ENCODE measurements at places on chromosomes 6 and 20.

DNA sequence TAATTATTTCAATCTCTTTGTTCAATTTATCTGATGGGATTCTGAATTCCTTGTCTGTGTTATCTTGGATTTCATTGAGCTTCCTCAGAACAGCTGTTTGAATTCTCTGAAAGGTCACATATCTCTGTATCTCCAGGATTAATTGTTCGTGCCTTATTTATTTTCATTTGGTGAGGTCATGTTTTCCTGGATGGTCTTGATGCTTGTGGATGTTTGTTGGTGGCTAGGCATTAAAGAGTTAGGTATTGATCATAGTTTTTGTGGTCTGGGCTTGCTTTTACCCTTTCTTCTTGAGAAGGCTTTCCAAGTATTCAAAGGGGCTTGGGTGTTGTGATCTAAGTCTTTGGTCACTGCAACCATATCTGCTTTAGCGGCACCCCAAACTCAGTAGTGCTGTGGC, 39.4 kb upstream of the SCP2D1 start:
- no peak for DNase-seq

DNA sequence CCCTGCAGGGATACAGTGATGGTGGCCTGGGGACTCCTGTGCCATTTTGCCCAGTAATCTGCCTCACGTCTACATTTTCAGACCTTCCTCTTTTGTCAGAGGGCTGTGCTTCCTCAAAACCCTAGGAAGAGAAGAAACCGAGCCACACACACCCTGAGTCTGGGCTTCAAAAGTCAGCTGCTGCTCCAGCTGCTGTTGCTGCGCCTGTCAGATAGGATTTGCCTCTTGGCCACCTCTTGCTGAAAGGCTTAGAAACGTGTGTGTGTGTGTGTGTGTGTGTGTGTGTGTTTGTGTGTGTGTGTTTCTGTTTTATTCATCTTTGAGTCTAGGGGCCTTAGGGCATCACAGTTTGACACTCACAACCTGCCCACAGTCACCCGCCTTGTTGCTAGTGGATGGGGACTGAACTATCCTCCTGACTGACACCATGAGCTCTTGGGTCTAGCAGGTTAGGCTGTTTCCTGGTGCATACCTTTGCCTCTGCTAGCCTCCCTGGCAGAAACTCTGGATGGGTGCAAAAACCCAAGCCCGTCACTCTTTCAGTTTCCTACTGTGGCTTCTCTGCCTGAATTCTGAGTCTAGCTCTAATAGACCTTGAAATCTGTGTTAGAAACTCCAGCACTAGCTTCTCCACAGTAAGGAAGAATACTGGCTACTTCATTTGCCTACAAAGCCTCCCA, 94.9 kb upstream of the CEP85L start:
- no peak for DNase-seq

GRCh38 chr6:134253681-134254080, 64.2 kb downstream of the SGK1 start:
- DNase-seq, result no peak

DNA sequence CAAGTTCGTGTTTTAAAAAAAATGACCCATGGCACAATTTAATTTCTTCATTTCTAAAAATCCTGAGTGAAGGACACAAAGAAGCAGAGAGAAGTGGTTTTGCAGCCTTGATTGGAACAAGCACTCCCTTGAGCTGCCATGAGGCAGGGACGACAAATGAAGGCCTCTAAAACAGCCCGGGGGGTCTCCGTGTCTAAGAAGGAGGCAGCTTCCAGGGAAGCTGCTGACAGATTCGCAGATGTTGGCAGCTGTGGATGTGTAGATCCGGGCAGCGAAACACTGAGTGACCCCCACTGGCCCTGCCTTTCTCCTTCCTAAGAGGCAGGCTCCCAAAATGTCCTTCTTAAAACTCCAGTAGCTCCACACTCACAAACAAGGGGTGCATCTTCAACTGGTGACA, 9.6 kb upstream of the LBP start:
- DNase-seq, result no peak

GRCh38 chr6:74551896-74552295, 654.0 kb downstream of the COL12A1 start:
- DNase-seq, result no peak

- DNase-seq, result no peak
Observed at GRCh38 chr6:76772951-76773350, 690.3 kb downstream of the HTR1B start.

GRCh38 chr6:125886914-125887313, 69.7 kb upstream of the HINT3 start:
- DNase-seq, result no peak

GRCh38 chr20:5910186-5910585, 40.1 kb downstream of the TRMT6 start:
- DNase-seq, result no peak

DNA sequence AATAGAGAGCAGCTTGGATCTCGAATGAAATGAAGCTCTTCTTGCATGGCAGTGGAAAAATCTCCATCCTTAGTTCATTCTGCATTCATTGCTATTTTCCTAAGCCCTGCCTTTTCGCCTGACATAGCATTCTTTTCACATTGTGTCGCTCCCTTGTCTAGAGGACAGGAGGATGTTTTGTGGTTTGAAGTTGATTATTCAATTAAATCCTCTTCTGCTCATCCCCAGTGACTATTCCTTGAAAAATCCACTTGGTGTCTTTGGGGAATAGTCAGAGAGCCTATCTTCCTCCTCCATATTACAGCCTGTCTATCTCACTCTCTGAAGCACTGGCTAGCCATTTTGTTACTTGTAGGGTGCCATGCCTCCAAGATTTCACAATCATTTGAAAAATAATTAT, 161.2 kb downstream of the KLHL32 start:
- no peak for DNase-seq

DNA sequence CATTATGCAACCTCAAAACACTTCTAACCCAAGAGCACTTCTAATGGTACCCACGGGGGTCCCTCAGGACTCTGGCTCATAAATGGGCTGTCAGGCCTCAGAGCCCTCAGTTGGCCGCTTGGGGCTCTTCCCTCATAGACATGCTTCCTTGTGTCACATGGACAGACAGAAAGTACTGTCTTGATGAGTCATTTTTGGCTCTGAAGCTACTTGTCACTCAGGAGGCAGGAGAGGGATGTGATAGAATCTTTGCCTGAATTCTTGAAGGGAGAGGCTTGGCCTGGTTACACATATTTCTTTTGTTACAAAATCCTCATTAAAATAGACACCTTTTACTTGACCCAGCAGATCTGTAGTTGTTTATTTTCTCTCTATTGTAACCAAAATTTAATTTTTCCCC, 15.1 kb upstream of the EDN1 start:
- DNase-seq, result no peak
